ENCODE measurements at places on chromosomes 12 and 14.
A peak's percentile ranks its signal among the peaks of the same experiment; 100 is the strongest.

DNA sequence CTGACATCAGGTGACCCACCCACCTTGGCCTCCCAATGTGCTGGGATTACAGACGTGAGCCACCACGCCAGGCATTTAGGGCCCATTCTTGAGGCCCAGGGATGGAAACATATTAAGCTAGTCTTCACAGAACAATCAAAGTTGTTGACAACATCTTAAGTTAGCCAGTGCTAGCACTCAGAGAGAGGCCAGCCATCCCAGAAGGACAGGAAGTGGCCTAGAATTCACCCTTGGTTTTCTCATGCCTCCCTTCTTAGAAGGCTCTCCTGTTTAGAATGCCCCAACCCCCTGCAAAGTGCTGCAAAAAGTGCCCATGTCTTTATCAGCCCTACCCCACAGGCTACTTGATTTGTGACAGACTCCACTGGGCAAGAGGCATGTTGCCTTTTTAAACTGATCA, 12.1 kb upstream of the OR6J1 start:
- no peak for DNase-seq

- no peak for DNase-seq
Observed at GRCh38 chr12:89774645-89775044, 66.0 kb upstream of the ATP2B1 start.

DNA sequence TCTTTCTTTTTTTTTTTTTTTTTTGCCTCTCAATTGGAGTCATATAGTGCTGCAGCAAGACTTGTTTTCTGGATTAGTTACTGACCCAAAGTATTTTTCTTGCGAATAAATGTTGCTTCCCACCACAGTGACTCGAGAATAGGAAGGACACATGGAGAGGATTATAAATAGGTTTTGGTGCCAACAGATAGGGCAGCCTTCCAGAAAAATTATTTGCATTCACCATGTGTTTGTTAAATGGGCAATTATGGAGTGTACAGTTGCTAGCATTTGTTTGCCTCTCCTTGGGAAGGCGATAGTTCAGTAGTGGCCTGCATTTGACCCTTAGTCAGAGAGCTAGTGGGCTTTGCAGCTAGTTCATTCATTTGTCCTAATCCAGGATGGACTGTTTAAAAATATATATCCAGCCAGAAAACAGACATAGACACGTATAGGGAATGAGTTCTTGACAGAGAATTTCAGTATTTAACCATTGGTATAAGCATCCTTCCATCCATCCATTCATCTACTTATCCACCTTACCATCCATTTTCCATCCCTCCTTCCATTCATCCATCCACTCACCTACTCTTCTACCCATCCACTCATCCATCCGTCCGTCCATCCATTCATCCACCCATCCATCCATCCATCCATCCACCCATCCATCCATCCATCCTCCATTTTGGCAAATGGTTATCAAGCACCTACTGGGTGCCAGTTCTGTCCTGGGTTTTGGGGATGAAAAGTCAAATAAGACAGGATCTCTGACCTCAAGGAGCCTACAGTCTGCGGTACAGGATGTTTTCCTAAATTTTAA, 67.5 kb downstream of the CHST11 start:
- DNase-seq, result no peak

- peak; percentile 76 for DNase-seq
Observed at GRCh38 chr12:9651265-9651729, 18.2 kb upstream of the CLEC2D start.

GRCh38 chr12:7642876-7643309, 22.8 kb downstream of the APOBEC1 start:
- DNase-seq, result peak; percentile 57

DNA sequence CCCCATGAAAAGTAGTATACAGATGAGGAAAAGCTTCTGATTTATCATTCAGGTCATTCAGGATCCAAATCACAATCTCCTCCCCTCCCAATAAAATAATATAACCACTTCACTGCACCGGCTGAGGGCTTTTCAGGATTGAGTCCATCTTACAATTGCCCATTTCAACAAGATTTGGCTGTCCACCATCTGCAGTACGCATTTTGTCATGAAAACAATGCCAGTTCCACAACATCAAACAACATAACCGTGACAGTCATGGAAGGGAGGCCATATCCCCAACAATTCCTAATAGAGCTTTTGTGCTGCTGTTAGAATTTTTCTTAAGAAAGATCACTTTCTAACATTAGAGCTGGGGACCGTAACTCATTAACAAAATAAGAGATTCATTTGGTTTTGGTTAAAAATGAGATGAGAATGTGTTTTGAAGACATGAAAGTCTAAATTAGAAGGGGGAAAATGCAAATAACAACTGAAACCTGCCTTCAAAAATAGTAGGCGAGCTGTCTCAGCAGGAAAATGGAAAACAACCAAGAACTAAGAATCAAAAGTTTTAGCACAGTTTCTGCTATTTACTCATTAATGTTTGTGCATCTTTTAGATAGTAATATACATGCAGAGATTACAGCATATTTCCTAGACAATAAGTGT, 38.3 kb upstream of the TMTC2 start:
- no peak for DNase-seq

DNA sequence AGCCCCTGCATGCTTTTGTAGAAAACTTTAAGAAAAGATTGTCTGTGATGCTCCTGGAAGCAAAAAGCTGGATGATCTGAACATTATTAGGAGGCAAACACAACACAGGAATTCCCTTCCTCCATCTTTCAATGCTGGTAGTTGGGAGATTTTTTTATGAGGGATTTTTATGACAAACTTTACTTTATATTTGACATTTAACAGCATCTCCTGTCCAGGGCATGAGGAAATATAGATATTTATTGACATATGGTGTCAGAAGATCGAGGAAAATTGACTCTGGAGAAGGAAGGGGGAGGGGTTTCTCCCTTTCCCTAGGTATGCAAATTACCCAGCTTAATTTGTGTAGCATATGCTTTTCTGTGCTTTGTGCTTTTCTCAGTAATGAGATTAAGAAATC, 37.8 kb upstream of the CISTR start:
- DNase-seq, result no peak

- no peak for DNase-seq
Observed at GRCh38 chr12:53345486-53346188, 9.5 kb upstream of the SP7 start.

DNA sequence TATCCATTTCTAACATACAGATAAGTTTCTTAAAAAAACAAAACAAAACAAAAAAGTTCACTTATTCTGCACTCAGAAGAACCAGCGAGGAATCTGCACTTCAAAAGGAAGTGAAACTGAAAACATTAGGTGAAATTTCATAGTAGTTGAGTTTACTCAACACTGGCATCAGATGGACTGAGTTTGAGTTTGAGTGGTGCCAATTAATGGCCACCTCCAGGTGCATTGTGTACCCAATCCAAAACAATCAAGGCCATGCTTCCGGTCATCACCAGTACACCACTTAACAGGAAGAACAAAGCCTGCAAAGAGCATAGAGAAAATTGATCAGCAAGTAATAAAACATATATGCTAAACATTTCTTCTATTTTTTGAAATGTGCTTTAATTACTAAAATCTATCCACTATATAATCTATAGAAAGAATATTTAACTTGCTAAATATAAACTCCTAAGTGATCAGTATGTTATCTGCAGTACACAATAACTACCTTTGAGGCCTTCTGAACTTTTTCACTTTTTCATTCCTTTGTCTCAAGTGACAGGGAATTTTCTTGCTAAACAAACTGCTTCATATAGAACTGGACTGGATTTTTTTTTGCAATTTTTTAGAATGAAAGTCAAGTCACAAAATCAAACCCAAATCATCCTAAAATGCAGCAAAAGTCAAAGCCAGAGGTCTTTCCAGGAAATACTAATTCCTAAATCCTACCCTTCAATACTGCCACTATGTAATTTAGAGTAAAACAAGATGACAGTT, 11.5 kb downstream of the SLC38A2 start:
- no peak for DNase-seq

DNA sequence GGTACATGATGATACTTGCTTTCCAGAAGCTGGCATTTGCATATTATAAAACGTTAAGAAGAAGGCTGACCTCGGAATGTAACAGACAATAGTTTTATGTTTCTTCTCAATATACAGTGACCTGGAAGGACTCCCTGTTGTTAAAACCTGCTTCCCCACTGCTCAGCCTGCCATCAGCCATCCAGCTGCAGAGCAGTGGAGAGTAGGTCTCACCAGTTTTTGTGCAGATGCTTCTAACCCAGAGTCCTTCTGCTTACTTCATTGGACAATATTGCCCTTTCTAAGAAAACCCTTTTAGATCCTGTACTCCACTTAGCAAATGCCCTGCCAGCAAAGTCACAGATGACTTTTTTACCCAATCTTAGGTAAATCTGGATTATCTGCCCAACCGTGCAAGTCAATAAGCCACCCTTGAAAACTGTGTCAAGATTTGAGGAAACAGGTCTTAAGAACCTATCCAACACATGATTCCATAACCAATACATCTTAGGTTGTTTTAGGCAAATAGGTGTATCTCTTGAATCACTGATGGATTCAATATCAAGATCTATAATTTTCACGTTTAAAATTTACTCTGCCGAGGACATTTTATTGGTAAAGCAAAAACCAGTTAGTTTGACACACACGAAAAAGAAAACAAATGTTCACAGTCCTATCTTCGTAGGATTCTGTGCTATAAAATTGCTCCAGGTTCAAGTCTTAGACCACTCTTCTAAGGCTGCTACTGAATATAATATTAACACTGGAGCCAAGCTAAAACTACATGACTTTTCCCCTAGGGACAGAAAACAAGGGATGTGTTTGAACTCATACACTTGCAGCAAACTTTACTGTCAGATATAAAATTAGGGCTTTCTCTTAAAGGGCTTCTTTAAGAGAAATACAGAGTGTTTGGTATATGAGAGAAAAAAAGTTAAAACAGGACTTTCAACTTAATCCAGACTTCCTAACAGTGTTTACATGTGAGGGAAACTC, 5.7 kb downstream of the PHLDA1 start:
- no peak for DNase-seq

DNA sequence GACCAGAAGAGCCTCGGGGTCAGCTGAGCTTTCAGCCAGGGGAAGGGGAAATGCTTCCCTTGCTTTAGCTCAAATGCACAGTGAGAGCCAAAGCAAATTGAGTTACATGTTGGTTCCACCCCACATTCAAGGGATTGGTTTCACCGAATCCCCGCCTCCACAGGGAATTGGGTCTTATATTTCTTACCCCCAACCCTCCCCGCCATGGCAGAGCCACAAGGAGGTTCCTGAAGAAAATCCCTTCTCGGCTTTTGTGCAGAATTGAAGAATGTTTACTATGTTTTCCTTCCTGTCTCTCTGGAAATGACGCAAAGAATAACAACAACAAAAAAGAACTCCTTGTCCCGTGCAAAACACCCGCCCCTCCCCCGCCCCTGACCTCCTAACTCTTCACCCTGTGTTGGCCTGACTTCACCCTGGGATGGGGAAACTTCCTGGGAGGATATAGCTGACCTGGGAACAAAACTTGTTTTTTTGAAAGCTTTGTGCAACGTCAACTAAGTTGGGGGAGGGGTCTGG, 21.9 kb upstream of the CIPC start:
- no peak for DNase-seq

DNA sequence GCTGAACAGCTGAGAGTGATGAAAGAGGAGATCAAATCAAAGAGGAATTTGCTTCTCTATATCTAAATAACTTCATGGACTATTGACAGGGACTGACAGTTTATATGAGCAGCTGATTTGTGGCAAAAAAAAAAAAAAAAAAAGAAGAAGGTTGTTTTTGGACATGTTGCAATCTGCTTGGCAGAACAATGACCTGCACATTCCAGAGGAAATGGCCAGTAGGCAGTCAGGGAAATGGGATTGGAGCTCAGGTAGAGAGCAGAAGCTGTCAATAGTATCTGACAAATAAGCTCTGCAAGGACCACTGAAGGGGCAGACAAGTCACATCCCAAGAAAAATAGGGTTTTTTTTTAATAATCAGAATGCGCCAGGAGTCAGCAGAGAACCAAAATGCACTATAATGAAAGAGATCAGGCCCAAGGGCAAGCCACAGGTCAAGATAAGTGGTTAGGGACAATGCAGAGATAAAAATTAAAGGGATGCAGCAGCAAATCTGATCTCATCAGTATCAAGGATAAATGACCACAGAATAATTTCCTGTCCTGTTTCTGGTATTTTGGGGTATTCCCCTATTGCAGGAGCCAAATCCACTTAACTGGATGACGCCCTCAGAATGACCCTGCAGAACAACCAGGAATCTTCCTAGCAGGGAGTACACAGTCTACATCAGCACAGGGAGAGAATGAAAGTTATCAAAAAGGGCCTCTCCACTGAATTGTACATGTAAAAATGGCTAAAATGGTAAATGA, 22.6 kb upstream of the DUSP16 start:
- no peak for DNase-seq

DNA sequence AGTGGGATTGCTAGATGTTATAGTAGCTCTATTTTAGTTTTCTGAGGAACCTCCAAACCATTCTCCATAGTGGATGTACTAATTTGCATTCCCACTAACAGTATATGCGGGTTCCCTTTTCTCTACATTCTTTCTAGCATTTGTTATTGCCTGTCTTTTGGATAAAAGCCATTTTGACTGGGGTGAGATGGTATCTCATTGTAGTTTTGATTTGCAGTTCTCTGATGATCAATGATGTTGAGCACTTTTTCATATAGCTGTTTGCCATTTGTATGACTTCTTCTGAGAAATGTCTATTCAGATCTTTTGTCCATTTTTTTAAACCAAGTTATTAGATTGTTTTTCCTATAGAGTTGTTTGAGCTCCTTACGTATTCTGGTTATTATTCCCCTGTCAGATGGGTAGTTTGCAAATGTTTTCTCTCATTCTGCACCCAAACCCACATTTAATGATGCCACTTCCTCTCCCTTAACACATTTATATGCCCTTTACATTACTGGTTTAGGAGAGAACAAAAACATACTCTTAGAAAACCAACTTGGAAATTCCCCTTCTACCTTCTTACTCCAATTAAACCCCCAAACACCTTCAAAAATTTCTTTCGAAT, 48.2 kb downstream of the NELL2 start:
- no peak for DNase-seq

GRCh38 chr12:32881107-32881506, 15.5 kb downstream of the PKP2 start:
- DNase-seq, result no peak

DNA sequence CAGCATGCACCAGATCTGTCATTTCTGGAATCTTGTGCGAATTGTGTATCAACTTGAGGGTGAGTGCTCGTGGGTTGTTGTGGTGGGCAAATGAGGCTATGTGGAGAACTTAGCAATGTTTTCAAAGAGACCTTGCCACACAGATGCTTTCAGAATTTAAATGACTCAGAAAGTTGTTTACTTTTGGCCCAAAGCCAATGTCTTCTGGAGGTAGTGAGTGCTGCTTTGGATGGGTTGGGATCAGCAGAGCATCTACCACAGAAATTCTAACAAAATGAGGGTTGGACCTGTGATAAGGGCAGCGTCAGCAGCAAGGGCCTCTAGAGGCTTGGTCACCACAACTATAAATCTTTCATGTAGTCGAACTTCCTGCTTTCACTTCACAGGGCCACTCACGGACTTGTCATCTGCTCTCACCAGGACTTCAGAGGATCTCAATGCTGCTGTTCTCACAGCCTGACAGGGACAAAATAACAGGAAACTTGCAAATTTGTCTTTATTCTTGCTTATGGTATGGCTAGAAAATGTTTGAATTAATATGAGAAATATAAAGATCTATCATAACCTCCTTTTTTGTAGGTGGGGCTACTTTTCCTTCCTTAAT, 111.4 kb downstream of the DACT1 start:
- no peak for DNase-seq

Data from activated CD8-positive, alpha-beta memory T cell treated with anti-CD3 and anti-CD28 coated beads, Interleukin-2, amount 50 U/mL, for 48 hours (primary cell).